ENCODE measurements at places on chromosomes 2 and 18.

GRCh38 chr2:28101892-28102291 lies 211.4 kb downstream of the BABAM2 start:
- no peak for DNase-seq

- DNase-seq: no peak
Measured at GRCh38 chr2:229869226-229869625, 52.6 kb downstream of the TRIP12 start.

- peak; percentile 61 for DNase-seq
Measured at GRCh38 chr2:173027181-173028128, 48.2 kb upstream of the MAP3K20 start.

DNA sequence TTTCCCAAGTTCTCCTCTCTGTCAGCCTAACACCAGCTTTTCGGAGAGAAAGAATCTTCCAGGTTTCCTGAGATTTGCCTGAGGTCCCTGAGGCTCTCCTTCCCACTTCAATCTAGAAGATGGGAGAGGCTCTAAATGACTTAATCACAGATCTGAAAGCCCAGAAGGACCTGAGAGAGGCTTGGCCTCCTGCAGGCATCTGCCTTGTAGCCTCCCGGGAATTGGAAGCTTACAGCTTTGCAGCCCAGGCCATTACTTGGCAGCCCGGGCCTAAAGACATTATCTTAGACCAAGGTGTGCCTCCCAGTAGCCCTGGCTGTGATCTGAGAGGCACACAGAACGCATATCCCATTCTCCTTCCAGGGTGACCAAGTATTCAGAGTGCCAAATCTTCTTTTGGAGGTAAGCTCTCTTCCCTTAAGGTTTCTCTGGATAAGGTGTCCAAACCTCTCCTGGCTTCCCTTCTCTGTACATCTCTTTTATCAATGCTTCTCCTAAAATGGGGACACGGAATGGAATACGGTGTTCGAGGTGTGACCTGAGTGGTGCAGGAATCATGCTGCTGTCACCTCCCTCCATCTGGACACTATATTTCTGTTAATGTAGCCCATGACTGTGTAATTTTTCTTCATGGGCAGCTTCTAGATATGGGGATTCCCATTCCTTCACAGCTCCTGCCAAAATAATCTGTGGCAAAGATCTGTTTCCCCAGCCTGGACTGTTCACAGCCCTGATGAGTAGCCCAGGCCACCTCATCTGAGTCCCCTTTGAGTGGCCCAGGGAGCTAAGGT lies 16.0 kb downstream of the CTIF start:
- no peak for DNase-seq

DNA sequence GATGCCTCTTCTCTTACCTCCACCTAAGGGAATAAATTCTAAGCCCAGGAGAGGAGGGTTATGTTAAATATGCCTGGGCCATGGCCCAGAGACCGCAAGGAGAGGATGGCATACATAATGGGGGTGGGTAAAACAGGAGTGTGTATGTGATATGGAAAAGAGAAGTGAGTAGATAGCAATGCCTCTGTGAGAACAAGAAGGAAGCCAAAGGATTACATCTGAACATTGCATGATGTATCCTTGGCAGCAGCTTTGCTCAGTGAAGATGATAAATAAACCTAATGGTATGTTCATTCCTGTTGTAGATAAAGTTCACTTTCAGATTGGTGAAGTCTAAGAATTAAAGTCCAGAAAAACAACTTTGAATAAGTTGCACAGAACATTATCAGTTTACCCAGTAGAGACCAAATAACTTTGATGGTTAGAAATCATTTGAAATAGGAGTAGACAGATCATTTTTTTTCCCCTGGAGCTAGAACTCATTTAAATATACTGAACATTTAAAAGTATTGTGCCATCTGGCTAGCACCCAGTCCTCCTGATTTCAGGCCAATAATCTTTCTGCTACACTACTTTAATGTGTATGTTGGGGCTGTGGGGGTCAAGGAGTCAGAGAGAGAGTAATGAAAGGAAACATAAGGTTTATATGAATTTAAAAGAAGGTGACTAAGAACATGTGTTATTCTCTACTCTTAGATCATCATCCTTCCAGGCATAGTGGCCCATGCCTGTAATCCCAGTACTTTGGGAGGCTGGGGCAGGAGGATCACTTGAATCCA lies 231.7 kb downstream of the PARD3B start:
- DNase-seq: no peak

- no peak for DNase-seq
Measured at GRCh38 chr2:36727550-36727949, 31.0 kb downstream of the VIT start.

DNA sequence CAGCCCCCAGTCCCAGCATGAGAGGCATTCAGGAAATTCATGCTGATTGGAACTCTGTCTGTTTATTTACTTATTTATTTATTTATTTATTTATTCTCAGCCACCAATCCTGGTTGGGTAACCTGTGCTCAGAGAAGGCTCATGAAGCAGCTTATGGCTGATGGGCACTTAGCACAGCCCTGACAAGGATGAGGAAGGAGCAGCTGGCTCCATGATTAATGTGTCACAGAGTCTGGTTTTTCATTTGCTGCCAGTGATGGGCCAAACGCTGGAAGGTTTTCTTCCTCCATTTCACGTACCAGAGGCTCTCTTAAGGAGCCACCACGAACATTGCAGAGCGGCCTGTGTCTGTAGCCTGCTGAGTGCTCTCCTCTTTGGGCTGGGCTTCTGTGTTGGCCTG lies 28.3 kb upstream of the KCNS3 start:
- no peak for DNase-seq

DNA sequence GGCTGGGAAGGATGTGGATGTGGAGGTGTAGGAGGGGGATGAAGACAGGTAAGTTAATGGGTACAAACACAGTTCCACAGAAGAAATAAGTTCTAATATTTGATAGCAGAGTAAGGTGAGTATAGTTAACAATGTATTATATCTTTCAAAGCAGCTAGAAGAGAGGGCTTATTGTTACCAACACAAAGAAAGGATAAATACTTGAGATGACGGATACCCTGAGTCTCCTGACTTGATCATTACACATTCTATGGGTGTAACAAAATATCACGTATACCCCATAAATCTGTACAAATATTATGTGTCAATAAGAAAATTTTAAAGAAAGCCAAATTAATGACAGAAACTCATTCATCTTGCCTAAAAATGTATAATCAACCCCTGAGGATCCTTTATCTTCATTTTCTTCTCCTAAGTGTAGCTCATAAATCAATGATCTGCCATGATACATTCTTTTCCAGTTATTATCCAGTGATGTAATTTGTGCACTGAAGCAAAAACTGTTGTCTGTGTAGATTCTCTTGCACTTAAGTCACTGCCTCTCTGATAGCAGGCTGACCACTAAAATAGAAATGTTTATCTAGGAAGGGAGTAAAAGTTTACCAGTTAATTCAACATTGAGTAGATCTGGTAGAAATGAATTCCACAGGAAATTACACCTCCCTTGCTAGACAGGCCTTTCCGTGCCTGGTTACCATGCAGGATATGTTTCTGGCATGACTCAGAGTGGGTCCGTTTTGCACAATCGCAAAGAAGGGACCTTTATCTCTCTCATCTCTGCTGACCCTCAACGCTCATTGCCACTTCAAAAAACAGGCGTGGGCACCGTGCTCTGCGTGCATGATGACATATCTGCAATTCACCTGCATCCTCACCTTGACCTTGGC lies 249.7 kb upstream of the NCKAP5 start:
- DNase-seq: no peak

GRCh38 chr2:230751062-230751461 lies 38.4 kb downstream of the CAB39 start:
- no peak for DNase-seq

- DNase-seq: no peak
Measured at GRCh38 chr2:234730066-234730640, 221.7 kb upstream of the SH3BP4 start.

DNA sequence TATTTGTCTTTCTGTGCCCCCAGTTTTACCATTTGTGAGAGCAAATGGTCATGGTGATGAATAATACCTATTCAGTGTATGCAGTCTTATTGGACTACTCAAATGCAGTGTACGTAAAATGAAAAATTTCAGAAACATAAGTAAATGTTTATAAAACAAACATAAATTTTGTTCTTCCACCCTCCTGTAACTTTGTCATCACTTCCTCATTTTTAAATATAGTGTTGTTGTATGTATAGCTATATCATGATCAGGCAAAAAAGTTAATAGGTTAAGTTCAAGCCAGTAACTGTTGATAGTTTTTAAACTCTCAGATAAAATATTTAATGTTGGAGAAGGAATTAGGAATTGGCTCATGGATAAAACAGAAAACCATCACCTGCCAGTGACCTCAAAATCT lies 93.2 kb downstream of the KLF7 start:
- no peak for DNase-seq

GRCh38 chr2:8548065-8548618 lies 133.7 kb upstream of the ID2 start:
- DNase-seq: no peak

DNA sequence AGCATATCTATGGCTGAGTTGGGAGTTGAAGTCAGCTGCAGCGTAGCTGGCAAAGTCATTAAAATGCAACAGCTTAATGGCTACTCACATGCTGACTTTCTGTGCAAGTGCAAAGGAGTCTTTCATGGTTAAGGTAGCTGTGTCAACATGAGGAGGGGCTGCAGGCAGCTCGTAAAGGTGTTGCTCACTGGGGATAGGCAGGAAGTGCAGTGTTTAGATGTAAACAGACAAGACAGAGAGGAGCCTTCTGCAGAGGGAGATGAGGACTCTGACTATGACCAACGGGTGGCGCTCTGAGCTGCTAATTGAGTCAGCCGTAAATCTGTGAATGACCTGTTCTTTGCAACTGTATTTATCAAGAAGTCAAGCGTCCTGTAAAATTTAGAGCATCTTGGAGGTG lies 22.3 kb upstream of the CAVIN2 start:
- DNase-seq: no peak

DNA sequence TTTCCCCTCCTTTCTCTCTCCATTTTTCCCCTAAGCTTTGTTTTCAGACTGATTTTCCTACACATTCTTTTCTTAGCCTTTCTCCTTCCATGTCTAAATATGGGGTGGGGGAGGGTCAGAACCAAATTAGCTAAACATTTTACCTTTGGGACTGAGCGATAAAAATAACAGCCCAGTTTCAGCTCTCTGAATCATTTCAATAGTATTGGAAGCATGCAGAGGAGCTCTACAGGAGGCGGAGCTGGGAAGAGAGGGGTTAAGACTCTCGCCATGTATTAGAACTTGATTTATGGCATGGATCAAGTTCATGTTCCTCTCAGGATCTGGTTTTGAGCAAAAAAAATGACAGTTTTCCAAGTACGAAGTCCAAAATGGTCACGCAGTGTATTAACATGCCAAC lies 109.1 kb downstream of the CPO start:
- DNase-seq: no peak

- no peak for DNase-seq
Measured at GRCh38 chr18:78429127-78430108, 550.2 kb upstream of the SALL3 start.

DNA sequence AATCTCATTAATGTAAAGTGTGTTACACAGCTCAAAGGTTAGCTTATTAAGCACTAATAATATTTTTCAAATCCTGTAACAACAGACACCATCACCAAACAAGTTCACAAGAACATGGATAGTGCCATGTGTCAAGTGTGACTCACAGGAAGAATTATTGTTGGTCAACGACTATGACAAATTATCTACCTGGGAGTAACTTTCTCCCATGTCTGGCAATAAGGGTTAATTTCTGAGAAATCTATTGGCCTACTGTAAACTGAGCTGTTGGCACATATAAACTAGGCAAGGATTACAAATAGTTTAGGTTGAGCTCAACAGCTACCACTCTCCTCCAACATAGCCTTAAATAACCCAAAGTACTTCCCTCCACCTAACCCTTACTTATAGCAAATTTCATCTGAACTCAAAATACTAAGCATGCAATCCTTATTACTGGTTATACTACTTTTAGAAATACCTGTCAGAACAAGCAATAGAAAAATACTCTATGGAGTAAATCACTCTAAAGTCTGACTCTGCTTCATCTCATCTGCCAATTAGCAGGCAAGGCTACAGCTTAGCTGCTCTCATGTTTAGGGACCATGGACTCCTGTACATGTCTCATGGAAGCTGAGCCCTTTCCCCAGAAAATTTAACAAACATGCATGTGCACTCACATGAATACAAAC lies 223.0 kb downstream of the NBAS start:
- DNase-seq: no peak

DNA sequence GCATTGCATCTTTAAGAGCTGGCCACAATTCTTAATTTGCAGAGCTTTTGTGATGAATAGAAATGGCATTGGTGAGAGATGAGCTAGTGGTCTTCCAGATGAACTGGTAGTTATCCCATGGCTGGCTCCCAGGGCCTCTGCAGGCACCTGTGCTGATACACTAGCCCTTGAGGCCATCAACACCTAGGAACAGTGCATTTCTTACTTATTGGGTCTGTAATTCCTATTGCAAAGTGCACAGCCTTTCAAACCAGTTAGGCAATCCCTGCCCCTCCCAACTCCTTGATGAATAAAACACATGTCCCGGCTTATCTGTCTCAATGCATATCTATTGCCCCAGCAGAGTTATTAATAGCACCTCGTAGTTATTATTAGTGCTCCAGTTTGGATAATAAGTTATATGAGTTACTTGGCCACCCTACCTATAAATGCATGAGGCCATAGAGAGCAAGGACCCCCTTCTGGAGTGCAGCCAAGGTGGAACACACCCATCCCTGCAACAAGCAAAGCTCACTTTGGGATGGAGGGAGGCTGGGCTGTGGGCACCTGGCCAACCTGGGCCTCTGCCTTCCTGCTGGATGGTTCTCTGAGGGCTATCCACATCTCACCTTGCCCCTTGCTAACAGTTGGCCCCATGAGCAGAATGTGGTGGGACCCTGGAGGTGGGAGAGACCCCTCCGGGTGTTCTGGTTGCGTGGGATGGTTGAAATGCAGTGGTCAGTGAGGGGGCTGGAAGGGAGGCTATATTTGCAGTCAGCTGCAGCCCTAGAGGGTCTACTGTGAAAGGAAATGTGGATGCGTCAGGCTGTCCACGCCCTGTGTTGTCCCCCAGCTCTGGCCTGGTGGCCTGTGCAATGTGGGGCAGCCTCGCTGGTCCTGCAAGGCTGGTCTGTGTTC lies 455.9 kb upstream of the HS6ST1 start:
- DNase-seq: no peak

- DNase-seq: no peak
Measured at GRCh38 chr2:205543262-205543843, 138.9 kb upstream of the NRP2 start.

Data from stimulated activated CD8-positive, alpha-beta memory T cell treated with anti-CD3 and anti-CD28 coated beads, Interleukin-4, amount 100 ng/mL, for 4 hours (primary cell).